Mesenteric fat pad (tissue), 1 donor: ENCODE measurements at places on chromosomes 6 and 20.

- DNase-seq: no peak
These were observed 94.8 kb upstream of the NHSL1 start for GRCh38 chr6:138593909-138594757.

GRCh38 chr20:59320854-59321647, 20.6 kb downstream of the EDN3 start:
- no peak for DNase-seq

GRCh38 chr6:158031381-158032353, 50.0 kb downstream of the SYNJ2 start:
- peak; percentile 90 for DNase-seq

- DNase-seq: no peak
These were observed 9.7 kb downstream of the DYNLT1 start for GRCh38 chr6:158634695-158635426.

DNA sequence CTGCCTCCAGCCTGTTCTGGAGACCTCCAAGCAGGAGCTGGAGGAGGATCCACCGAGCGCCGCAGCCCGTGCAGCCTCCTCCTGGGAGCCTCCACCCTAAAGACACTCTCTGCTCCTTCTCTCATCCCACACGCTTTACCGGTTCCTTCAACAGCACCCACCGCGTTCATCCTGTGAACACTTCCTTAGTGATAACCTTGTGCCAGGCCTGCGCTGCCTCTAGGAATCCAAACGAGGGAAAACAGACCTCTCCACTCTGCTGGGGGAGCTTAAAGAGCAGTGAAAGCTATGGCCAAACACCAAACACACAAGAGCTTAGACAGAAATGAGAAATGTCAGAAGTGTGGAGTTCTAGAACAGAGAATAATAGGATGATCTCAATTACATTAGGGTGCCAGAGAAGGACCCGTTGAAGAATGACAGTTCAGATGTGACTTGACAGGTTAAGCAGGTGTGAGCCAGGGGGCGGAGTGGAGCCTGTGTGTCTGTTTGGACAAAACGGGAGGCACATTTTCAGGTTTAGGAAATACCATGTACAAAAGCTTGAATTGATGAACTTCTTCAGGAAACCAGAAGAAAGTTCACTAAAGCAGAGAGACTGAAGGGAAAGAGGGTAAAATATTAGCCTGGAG, 28.5 kb upstream of the HLA-DRB5 start:
- DNase-seq: no peak
